NCI-H460 (cell line): ENCODE measurements at places on chromosomes 4 and X.
A peak's percentile ranks its signal among the peaks of the same experiment; 100 is the strongest.

- DNase-seq, result no peak
Observed at GRCh38 chr4:8198206-8198905, 734 bp upstream of the SH3TC1 start.

- no peak for DNase-seq
Observed at GRCh38 chr4:46992338-46992737, 1.0 kb downstream of the GABRA4 start.

GRCh38 chr4:74197080-74197479 is 39.2 kb downstream of the MTHFD2L start:
- no peak for DNase-seq

- no peak for DNase-seq
Observed at GRCh38 chr4:119626943-119627266, 1.7 kb downstream of the PDE5A start.

GRCh38 chr4:40234519-40235039 is 37.7 kb downstream of the RHOH start:
- DNase-seq, result no peak

GRCh38 chr4:112677519-112678091 is 40.7 kb downstream of the LARP7 start:
- no peak for DNase-seq

DNA sequence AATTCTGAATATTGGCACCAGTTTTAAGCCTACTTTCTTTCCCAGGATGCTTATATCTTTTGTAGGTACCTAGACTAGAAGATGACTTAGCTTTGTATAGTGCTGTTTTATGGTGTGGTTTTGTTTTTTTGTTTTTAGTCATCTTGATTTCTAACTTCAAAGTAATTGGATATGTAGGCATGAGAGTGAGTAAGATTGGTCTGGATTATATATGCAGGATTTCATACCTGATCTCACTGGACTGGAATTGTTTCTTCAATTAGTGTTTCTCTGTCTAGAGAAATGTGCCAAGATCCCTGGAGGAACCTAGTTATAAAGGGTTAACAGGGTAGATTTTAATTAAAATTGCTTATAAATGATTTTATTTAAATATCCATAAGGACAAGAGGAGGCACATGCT is 23.1 kb downstream of the NAP1L5 start:
- no peak for DNase-seq

- no peak for DNase-seq
Observed at GRCh38 chrX:155070663-155070974, 317 bp downstream of the CMC4 start.

DNA sequence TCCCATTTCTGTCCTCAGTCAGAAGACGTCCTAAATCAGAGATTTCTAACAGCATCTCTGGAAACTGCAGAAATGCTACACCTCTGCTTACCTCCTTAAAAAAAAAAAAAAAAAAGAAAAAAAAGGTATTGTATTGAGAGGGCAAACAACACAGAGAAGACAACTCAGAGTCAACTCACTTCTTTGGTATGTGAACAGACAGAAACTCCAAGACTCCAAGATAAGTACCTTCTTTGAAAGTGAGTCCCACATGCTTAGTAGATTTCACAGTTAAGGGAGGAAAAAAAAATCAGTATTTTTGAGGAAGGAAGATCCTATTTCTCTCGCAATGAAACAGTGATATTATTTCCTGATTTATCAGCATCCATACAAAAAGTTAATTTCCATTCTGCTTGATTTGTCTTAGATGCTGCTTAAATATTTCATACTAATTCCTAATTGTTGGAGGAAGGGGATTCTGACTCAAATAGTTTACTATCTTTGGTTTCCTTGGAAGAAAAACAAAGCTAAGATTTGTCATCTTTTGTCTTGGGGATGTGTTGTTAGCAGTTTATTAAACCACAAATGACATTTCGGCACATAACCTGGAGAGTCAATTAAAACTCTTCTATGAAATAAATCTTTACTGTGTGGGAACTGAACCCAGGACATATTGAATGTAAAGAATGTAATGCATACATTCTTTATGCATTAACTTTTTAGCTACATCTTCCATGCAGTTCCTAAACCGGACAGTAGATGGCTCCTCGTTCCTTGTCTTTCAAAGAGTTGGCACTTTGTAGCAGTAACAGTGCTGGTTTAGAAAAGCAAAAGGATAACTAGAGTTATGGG is 4.7 kb downstream of the RASGEF1B start:
- peak; percentile 63 for DNase-seq

DNA sequence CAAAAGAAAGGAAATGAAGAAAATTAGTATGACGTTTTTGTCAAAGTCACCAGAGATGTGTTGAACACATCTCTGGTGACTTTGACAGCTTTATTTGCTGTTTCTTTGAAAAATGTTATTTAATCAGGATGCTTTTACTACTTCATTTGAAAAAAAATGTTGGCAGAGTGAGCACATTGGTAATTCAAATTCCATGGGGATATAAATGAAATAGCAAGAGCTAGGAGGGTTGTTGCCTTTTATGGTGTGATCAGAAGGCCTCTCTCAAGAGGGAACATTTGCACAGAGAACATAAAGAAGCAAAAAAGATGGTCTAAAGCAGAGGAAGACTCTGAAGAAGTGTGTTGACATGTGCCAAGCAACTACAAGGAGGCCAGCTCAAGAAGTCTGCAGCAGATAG is 46.6 kb upstream of the CXCL8 start:
- DNase-seq, result no peak

DNA sequence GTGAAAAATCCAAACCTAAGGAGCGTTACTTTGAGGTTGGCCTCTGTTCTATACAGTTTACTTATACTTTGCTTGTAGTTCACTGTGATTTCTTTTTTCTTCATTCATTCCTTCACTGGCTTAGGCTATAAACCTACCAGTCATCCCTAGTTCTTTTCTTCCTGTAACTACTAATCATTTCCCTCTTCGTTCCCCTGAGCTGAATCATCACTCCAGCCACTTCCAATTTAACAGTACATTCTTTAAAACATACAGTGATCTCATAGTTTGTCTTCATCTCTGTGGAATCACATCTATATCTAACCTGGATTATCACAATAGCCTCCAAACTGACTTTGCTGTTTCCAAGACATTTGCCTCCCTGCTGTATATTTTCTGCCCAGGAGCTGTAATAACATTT is 25.2 kb upstream of the NPFFR2 start:
- DNase-seq, result no peak

DNA sequence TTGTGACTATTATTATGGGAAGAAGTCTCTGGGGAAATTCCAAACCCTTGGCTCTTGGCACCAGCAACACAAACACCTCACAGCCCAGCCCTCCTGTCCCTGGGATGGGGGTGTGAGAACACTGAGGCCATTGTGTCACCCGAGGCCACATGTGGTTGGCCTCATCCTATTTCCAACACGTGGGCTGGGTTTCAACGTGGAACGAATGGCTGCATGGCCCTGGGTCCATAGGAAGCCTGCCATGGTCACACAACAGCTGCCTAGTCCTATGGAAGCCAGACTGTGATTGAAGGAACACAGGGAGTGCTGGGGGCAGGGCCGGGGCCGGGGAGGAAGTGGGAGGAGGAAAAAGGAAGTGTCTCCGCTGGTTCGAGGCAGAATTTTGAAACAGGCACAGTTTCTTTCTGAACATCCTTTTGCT is 10.0 kb downstream of the CLCN4 start:
- DNase-seq, result no peak

DNA sequence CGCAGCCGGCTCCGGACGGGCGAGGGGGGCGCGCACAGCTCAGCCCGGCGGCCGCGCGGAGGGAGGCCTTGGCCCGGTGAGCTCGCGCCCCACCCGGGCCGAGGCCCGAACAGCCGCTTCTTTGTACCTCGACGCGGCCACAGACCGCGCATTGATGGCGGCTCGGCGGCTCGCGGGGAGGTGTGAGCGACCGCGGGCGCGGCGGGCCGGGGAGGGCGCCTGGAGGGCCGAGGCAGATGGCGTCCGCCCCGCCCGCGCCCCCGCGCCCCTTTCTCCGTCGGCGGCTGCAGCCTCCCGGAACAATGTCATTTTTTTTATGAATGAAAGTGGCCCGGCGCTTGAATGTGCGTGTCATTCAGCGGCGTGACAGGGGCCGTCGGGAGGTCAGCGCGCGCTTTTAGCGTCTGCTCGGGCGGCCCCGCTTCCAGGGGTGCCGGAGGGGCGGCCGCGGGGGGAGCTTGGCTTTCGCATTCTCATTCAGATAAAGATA is 1.8 kb downstream of the FGFR3 start:
- DNase-seq, result no peak

GRCh38 chrX:127124871-127125270 is 305.3 kb downstream of the PRR32 start:
- DNase-seq, result no peak

DNA sequence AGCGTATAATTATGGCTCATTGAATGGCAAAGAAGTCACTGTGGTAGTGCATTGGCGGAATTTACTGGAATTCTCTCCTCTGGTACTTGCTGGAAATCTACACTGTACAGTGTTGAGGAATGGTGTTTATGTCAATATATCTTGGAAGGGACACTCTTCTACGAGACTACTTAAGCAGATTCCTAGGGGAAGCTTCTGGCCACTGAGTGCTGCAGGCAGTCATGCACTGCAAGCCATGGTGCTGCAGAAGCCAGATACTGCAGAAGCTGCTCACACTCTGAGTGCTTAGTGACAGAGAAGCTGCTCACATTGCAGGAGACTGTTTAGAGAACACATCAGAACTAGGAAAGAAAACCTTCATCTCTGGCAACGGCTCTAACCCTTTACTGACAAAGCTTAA is 725.0 kb downstream of the CCSER1 start:
- no peak for DNase-seq

- DNase-seq, result no peak
Observed at GRCh38 chr4:147629783-147630730, 12.9 kb downstream of the TMEM184C start.

GRCh38 chr4:167722487-167722808 is 369.9 kb upstream of the ANXA10 start:
- no peak for DNase-seq

GRCh38 chr4:147833254-147833653 is 101.4 kb downstream of the ARHGAP10 start:
- no peak for DNase-seq

DNA sequence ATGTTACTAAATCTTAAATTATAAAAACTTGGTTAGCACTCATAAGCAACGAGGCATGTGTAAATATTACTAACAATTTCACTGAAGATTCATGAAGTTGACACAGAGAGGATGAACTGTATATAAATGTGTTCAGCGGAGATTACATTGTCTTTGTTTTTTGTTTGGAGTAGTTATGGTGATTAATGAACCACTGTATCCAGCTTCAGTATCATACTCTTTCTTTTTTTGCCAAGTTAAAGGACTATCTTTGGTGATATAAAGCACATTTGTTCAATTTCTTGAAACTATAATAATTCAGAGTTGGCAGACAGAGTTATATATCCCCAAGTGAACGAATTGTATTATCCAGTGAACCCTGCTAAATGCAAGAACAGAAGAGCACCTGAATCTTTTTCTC is 497.6 kb downstream of the CCSER1 start:
- no peak for DNase-seq

- peak; percentile 1 for DNase-seq
Observed at GRCh38 chr4:7581477-7581876, 146.7 kb upstream of the PSAPL1 start.

- no peak for DNase-seq
Observed at GRCh38 chr4:72076562-72076961, 44.8 kb downstream of the NPFFR2 start.

DNA sequence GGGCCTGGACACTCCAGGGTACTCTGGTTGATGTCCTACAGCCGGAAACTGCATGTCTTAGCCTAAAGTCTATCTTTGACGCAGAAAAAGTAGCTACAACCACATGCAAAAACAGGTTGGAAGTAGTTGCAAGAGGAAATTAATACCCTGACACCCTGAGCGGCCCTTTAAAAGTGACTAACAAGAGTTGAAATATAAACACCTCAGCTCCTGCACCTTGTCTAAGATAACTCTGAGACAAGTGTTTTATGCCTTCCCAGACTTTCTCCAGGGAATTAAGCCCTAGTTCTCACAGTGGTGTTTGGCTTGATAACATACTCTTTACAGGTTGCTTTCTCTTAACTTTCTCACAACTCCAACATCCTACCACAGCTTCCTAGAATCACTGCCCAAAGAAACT is 943.1 kb downstream of the DMD start:
- DNase-seq, result no peak

GRCh38 chrX:16633754-16634153 is 16.2 kb upstream of the S100G start:
- no peak for DNase-seq

GRCh38 chr4:56637154-56637553 is 43.9 kb downstream of the HOPX start:
- DNase-seq, result no peak

- DNase-seq, result no peak
Observed at GRCh38 chr4:945274-946102, 13.2 kb downstream of the TMEM175 start.

DNA sequence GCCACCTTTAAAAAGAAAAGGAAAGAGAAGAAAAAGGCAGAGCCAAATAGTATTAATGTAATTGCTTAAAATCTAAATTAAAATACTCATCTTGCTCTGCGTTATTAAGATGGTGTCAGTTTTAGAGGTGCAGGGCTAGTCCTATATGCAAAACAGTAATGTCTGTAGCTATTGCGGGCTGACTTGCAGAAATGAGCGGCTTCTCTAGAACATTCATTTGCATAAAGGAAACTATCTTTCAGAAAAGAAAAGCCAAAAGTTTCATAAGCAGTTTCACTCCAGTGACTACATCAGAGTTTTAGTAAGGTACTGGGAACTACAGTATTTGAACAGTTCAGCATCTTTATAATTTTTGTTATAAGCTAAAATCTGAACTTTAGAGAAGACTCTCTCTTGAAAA is 6.0 kb downstream of the SMAD1 start:
- DNase-seq, result no peak

GRCh38 chr4:74315376-74315775 is 7.1 kb downstream of the EPGN start:
- DNase-seq, result no peak

- peak; percentile 54 for DNase-seq
Observed at GRCh38 chr4:147453561-147454141, 27.2 kb upstream of the EDNRA start.

DNA sequence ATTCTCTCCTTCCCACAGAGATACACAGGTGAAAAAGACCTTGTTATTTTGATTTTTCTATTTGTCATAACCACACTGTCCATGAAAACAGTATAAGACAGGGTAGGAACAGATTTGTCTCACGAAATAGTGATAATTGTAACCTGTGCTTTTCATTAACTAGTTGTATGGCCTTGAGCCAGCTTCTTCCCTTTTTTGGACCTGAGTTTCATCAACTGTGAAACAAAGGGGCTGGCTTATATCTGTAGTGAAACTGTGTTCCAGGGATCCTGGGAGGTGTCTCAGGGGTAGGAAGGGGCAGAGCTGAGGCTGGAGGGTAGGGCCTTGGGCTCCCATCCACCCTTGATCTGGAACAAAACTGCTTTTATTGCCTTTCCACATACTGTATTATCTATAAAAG is 50.9 kb downstream of the MED28 start:
- DNase-seq, result no peak

GRCh38 chr4:143337600-143338287 is 1.1 kb downstream of the GAB1 start:
- no peak for DNase-seq
